ENCODE measurements at places on chromosomes 12 and 14.

DNA sequence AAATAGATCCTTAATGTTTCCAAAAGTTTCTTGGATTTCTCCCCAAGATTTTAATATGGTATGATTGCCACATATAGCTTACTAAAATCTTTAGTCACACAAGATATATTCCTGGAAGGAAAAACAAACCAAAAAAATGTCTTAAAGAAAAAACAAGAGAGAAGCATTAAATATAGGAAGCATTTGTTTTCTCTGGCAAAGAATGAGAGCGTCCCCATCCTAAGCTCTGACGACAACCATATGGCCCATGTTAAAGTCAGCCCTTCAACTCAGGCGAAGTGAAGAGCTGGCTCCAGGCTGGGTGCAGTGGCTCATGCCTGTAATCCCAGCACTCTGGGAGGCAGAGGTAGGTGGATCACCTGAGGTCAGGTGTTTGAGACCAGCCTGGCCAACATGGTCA is 35.6 kb downstream of the GCH1 start:
- DNase-seq, result no peak

GRCh38 chr12:58171914-58172313 is 230.5 kb downstream of the ATP23 start:
- no peak for DNase-seq

DNA sequence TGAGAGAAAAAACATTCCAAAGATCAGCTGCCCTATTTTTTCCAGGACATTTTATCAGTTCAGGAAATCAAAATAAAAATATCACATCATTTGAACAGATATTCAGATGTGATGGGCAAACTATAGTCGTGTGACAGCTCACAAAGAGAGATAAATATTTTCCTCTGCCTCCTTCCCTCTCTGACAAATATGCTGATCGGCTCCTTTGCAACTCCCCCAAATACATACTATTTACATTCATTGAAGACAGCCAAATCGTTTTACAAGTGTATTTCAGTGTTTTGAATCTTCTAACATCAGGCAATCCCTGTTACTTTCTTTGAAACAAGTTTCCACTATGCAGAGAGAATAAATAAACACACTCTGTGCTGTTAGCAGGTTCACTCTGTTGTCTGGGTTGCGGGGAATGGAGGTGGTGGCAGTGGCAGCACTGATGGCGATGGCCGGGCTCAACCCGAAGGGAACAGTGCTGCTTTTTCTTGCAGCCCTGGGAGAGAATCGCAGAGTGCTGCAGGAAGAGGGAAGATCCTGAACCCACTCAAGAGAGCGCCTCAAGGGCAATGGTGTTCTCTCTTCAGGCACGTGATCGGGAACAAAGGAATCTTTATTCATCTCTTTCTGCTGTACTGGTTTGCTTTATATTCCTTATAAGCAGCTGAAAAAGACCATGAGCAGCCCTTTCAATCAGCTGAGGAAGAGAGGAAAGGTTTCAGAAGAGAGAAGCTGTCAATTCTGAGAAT is 142.5 kb downstream of the PHLDA1 start:
- DNase-seq, result no peak

GRCh38 chr12:120851444-120851843 is 52.7 kb downstream of the SPPL3 start:
- no peak for DNase-seq

DNA sequence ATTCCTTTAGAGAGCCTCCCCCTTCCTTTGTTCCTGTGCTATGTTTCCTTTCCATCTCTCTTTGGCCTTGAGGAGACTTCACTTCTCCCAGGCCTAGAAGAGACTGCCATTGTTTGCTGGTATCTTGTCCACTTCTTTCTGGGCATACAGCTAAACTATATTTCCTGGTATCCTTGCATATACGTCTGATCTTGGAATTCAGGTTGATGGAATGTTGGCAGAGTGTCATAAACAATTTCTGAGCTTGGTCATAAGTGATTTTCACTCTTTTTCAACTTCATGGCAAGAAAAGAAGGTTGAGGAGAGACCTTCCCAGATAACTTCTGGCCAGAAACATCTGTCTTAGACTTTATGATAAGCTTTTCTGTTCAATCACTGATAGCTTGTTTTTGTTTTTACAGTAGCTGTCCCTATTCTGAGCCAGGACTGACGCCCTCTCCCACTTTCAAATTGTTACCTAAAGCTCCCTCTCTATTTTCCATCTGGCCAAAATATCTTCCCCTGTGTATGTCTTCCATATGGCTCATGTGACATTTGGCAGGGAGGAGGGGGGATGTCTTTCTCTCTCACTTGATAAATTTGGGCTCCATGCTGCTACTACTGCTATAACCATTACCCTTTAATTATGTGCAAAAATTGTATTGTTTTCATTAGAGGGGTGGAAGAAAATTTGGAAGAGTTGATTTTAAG is 457.0 kb downstream of the ADAMTS20 start:
- no peak for DNase-seq

DNA sequence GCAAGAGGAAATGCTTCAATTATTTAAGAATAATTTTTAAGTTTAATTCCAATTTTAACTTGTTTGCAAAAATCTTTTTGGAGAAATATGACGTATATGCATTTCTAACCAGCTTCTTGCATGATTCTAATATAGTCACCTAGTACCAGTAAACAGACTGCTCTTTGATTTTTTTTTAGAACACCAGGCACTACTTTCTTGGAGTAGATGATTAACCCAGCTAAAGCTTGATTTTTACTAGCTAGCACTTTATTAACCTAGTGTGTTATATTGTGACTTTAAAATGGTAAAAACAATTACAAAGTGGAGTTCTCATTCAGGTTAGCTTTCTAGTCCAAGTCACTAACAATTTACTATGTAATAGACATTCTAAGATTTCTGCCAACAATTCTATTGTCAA is 32.6 kb upstream of the FGD4 start:
- no peak for DNase-seq

DNA sequence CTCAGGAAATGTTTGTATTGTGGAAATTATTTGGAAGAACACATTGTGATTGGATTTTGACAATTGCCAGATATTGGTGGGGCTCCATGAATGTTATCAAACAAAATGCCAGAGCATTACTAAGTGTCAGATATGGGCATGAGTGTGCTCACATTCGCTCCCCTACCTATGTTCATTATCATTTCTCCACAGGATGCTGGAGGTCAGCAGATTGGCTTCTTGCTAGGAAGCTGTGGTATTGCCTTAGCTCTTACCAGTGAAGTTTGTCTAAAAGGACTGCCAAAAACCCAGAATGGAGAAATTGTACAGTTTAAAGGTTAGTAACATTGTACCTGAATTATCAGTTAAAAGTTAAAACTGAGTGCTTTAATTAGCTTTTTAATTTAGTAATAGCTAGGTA is 78.3 kb upstream of the ATF1 start:
- no peak for DNase-seq

DNA sequence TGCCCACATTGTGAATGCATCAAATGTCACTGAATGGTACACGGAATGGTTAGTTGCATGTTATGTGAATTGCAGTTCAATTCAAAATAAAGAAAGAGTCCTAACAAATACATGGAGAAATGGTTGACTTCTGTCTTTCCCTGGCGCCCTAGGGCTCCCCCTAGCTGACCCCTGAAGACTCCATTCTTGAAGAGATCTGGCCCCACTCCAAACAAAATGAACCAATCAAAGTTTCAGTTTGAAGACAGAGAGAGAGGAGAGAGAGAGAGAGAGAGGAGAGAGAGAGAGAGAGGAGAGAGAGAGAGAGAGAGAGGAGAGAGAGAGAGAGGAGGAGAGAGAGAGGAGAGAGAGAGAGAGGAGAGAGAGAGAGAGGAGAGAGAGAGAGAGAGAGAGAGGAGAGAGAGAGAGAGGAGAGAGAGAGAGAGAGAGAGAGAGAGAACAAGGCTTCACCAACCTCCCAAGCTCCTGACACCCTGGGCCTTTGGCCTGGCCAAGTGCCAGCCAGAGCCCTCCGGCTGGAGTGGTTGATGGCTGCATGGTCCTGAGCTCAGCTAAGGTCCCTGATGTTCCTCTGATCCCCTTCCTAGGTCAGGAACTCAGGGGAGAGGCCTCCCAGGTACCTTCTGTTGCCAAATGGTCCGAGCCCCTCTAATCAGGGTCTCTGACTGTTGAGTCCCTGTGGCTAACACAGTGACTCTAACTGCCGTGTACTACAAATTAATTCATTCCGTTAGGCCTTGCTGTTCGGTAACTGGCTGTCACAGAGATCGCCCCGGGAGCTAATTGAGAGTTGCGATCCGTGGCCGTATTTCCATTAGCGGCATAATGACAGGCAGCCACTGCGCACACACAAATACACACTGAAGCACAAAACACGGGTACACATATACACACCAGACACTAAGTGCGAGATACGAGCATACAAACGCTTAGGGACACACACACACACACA is 188.8 kb downstream of the ESRRB start:
- DNase-seq, result no peak

- DNase-seq, result no peak
Measured at GRCh38 chr12:22100958-22101748, 55.1 kb downstream of the CMAS start.

DNA sequence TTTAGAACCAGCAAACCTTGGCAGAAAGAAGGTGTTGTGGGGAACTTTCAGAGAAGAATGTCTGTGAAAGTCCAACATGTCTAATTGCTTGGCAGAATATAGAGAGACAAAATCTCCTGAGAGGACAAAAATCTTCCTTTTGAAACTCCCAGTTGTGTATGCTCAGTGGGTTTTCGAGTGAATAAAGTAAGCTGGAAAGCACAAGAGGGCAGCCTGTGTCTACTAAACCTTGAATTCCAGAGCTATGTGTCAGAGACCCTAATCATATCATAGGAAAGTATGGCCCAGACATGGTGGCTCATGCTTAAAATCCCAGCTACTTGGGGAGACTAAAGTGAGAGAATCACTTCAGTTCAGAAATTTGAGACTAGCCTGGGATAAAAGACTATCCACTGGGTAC is 661.2 kb downstream of the SLC16A7 start:
- no peak for DNase-seq

DNA sequence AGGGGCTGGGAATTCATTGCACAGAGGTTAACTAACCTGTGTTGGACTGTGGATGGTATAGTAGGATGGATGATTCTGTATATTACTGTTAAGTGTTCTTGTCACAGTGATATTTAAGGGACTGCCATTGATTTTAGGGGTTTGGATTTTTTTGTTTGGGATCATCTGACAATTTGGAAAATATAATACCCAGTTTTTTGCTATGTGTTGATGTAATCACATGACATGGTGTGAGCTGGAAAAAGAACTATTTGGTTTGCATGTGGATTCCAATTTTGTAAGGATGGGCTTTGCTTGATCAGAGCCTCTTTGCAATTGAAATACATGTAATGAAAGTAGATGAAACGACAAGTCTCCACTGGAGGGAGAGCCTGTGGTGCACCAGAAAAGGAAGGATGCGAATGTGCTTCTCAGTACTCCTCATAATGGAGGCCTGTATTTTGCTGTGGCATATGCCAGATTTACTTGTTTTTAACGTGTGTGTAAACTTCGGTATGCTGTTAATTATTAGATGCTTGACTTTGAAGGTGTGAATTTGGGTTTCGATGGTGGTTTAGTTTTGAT is 2.7 kb downstream of the DYRK2 start:
- no peak for DNase-seq

- no peak for DNase-seq
Measured at GRCh38 chr12:102120886-102121285, 903 bp downstream of the PARPBP start.

- DNase-seq, result no peak
Measured at GRCh38 chr14:73180385-73180805, 44.1 kb downstream of the PSEN1 start.

DNA sequence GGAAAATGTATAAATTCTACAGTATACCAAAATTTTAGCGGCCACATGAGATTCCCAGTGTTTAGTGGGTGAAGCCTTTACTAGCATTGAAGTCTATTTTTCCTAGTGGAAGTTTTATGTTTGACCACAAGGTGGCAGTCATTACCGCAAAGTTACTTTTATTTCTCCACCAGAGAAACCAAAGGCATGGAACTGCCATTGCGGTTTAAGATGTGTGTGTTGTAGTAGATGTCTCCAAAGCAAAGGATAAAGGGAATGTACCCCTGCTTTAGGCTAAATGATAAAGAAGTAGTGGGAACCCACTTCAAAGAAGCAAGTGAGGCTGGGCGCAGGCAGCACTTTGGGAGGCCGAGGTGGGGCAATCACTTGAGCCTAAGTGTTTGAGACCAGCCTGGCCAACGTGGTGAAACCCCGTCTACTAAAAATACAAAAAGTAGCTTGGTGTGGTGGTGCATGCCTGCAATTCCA is 140.5 kb downstream of the PRKCH start:
- DNase-seq, result peak; percentile 42

DNA sequence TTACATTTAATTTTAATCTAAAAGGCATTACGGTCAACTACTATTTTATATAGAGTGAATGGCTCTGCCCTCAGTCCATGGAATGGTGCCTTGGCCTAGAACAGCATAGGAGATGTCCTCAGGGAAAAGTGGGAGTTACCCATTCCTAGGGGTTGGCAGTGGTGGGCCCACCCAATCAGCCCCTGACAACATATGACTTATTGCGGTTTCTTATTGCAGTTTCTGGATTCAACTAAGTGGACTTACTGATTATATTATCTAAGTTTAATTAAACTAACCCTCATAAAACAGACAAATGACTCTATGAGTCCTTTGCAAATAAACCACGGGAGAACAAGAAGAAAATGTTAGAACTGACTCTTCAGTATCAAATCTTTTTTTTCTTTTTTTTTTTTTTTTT is 2.3 kb upstream of the PPP2R5E start:
- DNase-seq, result no peak

- DNase-seq, result no peak
Measured at GRCh38 chr12:53974084-53975063, at the start of gene HOTAIR. Gene HOTAIR (minus strand): TSS chr12:53974954.

DNA sequence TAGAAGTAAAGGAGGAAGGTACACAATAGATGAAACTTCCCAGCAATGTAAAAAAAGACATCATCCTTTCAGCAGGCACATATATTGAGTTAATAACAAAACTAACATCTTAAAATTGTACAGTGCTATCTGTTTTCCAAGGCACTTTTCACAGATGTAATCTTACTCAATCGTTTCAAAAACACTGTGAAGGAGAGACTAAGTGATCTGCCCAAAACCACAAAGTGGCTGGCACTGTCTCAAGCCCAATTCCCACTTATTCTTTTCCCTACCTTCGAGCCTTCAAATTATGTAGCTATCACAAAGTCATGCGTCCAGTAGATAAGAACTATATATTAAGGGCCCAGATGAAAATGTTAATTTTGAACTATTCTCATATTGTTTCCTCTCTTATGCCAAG is 193.6 kb upstream of the RASSF8 start:
- DNase-seq, result no peak

- no peak for DNase-seq
Measured at GRCh38 chr12:130247634-130248237, 85.5 kb downstream of the FZD10 start.

- DNase-seq, result no peak
Measured at GRCh38 chr12:67937822-67938221, 51.4 kb upstream of the IFNG-AS1 start.

GRCh38 chr14:31418440-31418839 is 1.9 kb downstream of the HEATR5A start:
- DNase-seq, result no peak

DNA sequence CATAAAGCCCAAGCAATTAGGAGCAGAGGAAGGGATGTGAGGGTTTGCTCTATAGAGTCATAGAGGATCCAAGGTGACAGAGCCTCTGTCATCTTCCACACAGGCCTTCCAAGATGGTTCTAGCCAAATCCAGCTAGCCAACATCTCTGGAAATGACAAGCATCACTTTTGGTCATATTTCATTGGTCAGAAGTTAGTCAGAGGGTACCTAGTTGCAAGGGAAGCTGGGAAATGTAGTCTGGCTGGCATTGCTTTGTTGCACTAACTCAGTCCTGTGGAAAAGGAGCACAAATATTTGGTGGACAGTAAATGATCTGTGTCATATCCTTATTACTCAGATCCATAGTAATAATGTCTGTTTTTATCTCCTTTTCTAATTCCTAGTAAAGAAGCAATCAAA is 715.7 kb downstream of the NRXN3 start:
- no peak for DNase-seq

GRCh38 chr12:94792693-94793092 is 142.3 kb upstream of the TMCC3 start:
- DNase-seq, result no peak

Data from NCI-H1417 treated with DMSO at 0.1 percent for 48 hours (cell line).